ENCODE measurements at places on chromosomes 12 and 14.

DNA sequence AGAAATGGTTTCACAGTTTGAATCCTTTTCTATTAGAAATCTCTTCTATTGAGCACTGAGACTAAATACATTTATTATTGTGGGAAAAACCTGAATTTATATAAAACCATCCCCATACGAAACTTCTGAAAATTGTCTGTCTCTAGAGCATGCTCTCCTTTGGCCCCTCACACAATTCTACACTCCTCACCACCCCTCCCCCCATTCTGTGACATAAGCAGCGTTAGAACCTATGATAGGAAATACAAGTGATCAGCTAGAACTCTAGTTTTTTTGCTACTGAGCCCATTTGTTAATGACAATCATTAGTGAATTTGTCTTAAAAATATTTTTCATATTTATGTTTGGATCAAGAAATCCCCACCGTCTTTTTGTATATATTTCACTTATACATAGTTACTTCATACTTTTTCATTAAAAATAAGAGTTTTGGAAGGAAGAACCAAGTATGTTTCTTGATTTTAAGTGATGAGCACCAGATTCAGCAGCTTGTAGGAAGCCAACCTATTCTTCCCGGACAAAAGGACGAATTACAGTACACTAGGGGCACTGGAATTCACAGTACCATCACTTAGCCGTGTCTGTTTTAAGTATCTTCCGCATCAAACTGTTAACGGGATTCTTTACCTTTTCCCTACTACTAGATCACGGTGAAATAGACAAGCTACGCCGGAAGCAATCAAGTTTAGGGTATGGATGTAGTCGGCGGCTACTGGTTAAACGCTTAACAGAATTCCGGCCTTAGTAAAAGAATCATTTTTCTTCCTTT, 724 bp downstream of the GTSF1 start:
- DNase-seq, result no peak

DNA sequence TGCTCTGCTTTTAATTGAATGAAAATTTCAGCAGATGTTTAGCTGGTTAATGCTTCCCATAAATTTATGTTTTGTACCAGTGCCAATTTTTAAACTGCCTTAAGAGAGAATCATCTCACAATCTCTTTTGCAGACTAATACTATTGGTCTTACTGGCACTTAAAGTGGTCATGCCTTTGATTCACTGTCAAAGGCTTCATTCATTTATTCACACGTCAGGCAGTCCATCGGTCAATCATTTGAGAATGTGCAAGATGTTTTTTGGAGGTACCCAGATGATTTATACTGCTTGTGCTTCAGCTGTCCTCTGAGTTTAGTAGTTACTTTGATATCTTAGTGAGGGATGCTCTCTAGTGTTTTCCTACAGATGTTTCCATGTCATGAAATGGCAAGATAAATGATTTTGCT, 83.4 kb downstream of the NAV3 start:
- no peak for DNase-seq

DNA sequence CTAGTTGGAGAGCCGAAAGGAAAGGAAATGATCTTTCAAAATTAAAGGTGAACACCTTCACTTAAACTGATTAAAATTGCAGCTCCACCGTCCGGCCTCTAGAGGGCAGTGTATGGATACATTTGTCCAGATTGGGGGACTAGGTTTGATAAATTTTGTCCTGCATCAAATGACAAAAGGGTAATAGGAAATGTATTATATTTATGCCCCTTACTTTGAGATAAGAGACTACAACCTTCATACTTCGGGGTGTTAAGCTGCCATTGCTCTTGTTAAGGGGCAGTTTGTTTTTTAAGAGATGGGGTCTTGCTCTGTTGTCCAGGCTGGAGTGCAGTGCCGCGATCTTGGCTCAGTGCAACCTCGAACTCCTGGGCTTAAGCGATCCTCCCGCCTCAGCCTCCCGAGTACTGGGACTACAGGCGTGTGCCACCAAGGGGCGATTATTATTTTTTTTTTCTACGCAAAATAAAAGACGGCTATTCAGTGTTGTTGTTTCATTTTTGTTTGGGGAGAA, 818 bp upstream of the SUOX start:
- DNase-seq, result peak; percentile 67

- DNase-seq, result no peak
These were observed 10.9 kb upstream of the TAC3 start for GRCh38 chr12:57027011-57027804.

DNA sequence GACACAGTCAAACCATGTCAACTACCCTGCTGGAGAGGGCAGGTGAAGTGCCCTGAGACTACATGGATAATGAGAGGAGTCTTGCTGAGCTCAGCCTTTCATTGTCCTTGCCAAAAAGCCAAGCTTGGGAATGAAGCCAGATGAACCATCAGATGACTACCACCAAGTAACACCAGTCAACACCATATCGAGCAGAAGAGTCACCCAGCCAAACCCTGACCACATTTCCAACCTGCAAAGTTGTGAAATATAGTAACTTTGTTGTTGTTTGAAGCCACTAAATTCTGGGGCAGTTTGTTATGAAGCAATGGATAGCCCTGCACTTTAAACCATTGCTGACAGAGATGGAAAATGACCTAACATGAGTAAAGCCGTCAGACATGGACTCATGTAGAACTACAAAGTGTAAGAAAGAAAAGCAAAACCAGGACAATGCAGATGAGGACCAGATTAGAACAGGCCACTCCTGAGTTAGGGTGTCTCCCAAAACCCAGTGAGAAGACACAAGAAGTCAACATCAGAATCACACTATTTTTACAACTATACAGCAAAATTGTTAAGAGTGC, 12.5 kb upstream of the CRADD start:
- no peak for DNase-seq

DNA sequence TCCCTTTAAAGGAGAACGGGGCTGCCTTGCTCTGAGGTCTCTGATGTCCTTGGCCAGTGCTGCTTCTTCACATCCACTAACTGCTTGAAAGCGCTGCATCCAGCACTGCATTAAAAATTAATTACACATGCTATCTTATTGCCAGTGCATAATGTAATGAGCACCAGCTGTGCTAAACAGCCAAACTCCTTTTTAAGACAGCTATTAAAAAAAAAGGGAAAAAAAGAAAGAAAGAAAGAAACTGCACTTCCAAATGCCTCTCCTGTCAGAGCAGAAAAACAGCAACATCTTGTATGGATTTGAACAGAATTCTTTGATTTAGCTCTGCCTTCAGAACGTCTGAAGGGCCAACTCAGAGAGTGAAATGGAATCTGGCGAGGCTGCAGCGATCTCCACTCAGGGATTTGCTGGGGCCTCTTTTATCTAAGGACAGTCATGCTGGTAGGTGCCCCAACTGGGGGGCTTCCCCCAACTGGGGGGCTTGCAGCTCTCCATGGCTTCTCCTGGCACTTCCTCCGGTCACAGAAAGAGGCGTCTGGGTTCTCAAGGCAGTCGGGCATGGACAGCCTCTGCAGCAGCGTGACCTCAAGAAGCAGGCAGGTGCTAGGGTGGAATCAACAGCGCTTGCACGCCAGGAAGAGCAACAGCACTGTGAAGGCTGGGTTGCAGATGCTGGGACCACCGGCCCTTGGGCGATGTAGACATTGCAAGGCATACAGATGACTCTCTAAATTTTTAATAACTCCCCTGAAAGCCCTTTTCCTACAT, 46.4 kb downstream of the BCL11B start:
- DNase-seq, result no peak

- no peak for DNase-seq
These were observed 43.8 kb downstream of the FOXN3 start for GRCh38 chr14:89373185-89373584.

DNA sequence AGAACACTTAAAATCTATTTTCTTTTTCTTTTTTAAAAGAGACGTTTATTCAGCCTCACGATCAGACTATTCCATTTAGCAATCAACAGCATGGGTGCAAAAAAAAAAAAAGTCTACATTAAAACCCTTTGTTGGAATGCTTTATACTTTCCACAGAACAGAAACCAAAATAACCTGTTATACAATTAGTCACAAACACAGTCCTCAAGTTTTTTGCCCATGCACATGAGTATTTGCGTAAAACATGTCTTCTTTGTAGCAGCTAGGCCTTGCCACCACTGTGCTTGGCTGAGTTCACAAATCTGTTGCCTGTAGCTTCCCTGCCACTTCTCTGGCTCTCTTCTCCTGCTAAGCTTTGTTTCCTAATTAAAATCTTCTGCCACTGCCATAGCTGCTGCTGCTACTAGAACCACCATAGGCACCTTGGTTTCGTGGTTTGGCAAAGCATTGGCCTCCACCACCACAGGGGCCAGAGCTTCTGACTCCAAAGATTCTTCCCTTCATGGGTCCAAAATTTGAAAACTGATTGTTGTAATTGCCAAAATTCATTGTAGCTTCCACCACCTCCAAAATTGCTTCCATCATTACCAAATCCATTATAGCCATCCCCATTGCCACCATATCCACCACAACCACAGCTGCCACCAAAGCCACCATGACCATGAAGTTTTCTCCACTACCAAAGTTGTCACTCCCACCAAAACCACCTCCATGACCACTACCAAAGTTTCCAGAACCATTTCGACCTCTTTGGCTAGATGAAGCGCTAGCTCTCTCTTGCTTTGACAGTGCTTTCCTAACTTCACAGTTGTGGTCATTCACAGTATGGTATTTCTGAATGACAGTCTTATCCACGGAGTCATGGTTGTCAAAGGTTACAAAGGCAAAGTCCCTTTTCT, 38.1 kb downstream of the KLRG1 start:
- DNase-seq, result no peak

DNA sequence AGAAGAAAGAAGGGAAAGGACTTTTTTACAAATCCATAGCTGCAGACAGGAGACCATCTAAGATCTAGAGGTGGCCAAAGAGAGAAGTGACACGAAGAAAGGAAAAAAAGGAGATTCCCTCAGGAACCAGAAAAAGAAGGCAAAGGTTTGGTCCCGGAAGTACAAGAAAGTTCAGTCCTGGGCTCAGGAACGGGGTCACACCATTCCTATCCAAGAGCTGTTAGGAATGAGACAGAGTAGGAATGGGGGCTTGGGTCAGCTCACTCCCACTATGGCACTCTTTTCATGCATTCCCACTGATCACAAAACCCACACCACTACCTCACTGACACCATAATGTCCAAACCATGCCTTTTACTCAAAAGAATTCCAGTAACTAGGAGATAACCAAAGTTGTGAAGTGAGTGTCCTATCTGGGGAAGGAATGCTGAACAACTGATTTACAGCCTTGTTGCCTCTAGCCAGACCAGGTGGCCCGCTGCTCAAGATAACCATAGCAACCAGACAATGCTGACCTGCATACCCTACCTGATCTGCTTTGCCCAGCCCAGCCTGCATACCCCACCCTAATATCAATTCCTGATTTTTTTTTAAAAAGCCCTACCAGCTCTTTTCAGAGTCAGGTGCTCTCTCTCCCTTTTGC, 8.4 kb downstream of the PPP2R3C start:
- DNase-seq, result no peak

- DNase-seq, result no peak
These were observed 46.0 kb upstream of the PLEKHG6 start for GRCh38 chr12:6264402-6265037.

DNA sequence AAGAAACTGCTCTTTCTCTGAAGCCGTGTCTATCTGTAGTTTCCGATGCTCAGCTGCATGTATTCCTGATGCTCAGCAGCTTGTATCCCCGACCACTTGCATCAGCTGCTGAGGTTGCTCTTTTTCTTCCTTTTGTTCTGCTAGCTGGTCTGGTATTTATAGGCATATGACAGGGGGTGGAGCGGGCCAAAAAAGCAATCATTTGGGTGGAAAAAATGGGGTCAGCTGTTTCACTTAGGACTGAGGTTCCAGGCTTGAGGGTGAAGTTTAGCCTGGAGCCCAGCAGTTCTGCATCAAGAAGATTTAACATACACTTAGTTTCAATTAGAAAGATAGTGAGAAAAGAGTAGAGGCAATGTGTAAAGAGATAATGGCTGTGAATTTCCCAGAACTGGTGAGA, 23.6 kb upstream of the AMN1 start:
- no peak for DNase-seq

DNA sequence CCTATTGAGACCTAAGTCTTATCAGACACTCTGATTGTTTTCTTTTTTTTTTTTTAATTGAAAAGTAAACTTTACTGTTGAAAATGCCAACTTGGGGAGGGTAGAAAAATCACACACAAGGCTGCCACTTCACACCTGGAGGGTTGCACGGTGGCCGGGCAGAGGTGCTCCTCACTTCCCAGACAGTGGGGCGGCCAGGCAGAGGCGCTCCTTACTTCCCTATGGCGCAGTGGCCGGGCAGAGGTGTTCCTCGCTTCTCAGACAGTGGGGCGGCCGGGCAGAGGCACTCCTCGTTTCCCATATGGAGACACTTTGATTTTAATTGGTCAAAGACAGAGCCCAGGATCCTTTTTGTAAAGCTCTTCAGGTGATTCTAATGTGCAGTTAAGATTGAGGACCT, 399.3 kb downstream of the TMTC2 start:
- no peak for DNase-seq

DNA sequence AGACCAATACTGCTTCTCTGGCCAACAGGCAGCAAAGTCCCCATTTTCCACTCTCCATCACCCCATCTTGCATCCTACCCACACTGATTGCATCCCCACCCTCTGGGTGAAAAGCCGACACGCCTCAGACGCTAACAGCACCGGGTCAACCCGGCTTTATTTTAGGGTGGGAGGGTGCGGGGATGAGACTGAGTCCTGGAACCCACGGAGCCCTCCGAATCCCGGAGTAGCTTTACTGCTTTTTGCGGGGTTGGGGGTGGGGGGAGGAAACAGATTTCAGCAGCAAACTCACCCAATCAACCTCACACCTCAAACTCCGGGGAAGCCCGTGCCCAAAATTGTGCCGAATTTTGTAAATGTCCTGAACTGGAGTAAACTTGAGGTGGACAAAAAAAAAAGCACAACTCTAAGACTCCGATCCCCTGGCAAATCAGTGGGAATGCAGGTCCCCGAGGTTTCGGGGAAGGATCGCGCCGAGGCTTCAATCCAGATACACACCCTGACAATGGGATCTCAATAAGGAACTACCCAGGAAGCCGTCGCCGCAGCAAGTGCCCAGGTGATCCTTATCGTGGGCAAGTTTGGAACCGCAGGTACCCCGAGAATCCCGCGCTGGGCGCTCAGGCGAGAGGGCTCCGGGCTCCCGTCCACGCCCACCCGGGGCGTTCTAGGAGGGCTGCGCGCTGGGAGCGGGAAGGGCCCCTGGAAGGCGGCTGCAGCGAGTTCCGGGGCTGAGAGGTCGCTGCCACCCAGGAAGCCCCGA, 1.1 kb downstream of the GCH1 start:
- DNase-seq, result no peak

DNA sequence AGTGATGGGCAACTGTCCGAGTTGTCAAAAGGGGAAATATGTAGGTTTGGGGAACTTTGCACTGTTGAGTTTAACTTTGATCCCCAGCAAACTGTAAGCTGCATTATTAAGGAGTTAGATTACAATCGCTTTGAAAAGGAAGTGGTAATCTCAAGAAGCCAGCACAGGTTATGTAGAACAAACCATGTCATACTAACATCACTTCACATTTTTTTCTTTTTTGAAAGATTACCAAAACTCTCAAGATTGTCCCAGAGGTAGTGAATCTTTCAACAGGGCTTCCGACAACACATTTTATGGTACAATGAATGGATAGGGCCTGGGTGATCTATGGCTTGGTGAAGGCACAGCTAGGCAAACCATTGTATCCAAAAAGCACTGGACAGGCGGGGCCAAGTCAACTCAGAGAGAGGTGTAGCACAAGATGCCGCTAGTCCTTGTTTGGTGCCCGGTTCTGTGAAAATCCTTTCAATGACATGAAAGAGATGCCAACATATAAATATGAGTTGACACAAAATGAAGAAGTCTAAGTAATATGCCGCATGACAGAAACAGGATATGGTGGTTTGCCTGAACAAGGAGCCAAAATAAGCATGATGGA, 24.3 kb upstream of the PARP11 start:
- no peak for DNase-seq
